ENCODE measurements at places on chromosomes 4 and X.
A peak's percentile ranks its signal among the peaks of the same experiment; 100 is the strongest.

DNA sequence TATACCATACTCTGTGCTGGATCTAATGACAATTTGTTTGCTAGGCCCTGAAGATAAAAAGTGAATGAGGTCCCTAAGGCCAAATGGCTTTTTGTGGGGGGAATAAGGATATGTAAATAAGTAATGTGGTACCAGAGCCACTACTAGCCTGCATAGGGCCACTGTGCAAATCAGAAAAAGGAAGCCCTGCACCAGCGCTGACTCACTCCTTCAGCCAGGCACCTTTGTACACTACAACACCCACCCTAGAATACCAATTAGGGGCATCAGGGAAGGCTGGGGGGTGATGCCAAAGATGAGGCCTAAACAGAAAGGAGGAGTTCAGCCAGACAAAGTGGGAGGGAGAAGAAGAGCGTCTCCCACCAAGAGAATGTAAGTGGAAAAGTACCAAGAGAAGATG, 122.2 kb downstream of the CAMK2D start:
- DNase-seq = no peak

- peak; percentile 50 for DNase-seq
Measured at GRCh38 chr4:1171311-1172227, 814 bp downstream of the SPON2 start.

DNA sequence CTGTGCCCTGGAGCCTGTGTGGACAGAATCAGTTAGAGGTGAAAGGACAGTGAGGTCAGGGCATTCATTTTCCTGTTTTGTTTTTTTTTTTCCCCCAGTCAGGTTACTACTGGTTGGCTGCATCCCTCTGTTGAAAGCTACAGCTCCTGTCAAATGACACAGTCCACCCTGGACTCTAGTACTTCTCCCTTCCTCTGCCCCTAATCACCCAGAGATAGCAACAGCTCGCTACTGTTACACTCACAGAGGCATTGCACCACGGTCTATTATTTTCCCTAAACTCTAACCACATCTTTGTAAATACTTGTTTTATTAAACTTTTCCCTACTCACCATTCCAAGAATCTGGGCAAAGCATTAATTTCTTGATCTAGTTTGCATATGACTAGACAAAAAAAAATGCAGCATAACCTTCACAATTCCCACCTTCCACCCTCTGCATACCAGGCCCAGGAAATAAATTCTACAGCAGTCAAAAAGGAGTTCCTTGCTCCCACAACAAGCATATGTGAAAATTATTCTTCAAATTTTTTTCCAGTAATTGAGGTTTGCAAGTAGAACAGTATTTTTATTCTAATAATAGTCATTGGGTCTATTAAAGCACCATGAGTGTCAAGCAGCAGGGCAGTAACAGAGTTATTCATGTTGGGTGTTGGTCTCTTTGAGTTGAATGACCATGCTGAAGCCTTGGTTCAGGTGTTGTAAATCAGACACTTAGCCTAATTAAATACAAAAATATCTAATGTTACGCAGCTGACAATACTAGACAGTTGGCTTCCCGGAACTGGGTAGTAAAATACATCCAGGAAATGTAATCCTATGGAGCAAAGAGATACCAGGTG, 329.2 kb downstream of the INPP4B start:
- no peak for DNase-seq

DNA sequence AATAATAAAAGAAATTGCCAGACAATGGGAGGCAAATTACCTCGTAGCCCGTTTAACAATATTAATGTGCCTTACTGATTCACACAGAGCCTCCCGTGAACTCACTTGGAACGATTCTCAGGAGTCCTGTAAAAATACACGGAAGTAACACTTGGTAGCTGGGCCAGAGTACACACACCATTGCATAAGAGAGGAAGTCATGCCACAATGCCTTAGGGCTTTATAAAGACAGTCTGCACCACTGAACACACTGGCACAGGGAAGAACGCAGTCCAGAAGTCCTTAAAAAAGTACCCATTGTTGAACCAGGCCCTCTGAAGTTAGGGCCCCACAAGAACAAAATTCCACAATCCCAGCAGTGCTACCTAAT, 15.1 kb downstream of the SLC2A9 start:
- no peak for DNase-seq

DNA sequence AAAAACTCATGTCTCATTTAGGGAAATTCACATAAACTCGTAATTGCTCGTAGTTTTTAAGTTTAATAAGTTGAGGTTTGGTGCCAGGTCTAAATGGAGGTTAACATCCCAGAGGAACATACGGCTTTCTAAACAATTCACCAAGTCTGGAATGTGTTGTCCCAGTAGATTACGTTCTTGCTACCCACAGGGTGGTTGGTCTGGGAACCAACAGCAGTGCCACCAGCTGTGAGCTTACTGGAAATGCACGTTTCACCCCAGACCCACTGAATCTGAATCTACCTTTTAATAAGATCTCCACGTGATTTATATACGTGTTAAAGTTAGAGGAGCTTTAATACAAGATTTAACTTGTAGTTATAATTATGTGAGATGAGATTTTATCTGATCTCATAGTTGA, 134.3 kb downstream of the BMPR1B start:
- DNase-seq = no peak

DNA sequence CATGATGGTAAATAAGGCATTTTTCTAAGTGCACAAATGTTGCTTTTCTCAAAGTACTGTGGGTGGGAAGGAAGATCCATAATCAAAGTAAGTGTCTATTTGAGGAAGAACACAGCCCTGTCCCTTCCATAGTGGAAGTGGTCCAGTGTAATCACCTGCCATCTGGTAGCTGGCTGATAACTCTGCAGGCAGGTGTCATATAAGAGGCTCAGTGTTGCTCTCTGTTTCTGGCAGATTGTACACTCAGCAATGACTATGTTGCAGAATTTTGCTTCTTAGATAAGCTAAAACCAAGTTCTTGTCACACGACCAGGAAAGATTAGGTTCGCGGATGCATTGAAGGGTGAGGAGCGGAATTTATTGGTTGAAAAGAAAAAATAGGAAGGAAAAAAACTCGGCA, 20.9 kb downstream of the SAGE1 start:
- no peak for DNase-seq

DNA sequence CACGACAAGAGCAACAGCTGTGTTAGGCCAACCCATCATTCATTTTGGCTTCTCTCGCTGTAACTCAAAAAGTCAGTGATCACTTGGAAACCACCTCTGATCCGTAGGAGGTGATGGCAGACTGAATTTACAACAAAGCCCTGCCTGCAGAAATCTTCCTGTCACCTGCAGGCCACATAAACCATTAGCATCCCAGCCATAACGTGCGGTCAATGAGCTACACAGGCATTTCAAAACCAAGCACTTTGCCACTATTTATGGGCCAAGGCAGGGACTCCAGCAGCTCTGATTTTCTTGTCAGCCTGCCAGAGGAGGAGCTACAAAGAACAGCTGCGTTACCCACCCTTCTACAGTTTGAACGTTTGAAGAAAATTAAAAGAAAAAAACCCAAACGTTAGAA, 228.1 kb upstream of the PPARGC1A start:
- DNase-seq = no peak

GRCh38 chrX:72060196-72060920, 71.4 kb downstream of the RTL5 start:
- DNase-seq = no peak

DNA sequence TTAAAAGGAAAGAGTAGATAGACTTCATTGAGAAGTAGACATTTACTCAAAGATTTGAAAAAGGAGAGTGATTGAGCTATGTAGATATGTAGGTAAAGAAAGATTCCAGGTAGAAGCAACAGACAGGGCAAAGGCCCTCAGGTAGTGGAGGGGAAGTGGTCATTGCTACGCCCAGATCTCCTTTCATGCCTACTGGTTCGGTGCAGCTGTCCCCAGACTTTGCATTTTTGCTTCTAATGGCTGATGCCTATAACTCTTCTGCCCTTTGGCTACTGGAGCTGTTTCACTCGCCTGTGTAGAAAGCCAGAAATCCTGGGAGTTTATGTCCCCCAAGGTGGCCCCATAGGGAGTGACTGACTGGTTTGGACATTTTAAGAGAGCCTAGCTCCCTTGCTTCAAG, 16.9 kb upstream of the ARMCX2 start:
- no peak for DNase-seq

- DNase-seq = no peak
Measured at GRCh38 chrX:50097071-50097470, 103.7 kb downstream of the AKAP4 start.

DNA sequence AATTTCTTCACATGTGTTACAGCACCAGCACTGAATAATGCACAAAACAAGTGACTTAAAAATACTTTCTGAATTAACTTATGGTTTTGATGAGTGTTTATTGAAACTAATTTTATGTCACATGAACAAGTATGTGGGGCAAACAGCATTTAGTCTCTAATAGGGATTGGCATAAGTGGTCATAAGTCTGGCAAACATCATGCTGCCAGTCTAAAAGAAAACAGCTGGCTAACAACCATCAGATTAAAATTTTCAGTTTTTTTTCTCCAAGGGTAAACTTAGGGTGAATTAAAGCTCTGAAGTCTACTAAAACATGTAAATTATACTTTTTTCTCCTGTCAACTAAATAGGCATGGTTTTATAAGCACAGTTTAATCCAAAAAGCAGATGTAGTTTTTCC, 1014.2 kb downstream of the FAT4 start:
- DNase-seq = no peak

DNA sequence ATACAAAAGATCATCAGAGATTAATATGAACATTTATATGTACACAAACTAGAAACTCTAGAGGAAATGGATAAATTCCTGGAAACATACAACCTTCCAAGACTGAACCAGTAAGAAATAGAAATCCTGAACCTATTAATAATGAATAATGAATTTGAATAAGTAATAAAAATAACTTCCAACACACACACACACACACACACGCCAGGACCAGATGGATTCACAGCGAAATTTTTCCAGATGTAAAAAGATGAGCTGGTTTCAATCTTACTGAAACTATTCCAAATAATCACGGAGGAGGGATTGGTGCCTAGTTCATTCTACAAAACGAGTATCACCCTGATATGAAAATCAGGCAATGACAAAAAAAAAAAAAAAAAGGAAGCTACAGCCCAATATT, 1095.0 kb downstream of the FAT4 start:
- no peak for DNase-seq

- peak; percentile 46 for DNase-seq
Measured at GRCh38 chrX:48531358-48531959, 8.1 kb upstream of the TBC1D25 start.

GRCh38 chr4:85860066-85860740, 385.3 kb downstream of the ARHGAP24 start:
- DNase-seq = no peak

- DNase-seq = no peak
Measured at GRCh38 chrX:13499736-13500135, 69.7 kb upstream of the EGFL6 start.

DNA sequence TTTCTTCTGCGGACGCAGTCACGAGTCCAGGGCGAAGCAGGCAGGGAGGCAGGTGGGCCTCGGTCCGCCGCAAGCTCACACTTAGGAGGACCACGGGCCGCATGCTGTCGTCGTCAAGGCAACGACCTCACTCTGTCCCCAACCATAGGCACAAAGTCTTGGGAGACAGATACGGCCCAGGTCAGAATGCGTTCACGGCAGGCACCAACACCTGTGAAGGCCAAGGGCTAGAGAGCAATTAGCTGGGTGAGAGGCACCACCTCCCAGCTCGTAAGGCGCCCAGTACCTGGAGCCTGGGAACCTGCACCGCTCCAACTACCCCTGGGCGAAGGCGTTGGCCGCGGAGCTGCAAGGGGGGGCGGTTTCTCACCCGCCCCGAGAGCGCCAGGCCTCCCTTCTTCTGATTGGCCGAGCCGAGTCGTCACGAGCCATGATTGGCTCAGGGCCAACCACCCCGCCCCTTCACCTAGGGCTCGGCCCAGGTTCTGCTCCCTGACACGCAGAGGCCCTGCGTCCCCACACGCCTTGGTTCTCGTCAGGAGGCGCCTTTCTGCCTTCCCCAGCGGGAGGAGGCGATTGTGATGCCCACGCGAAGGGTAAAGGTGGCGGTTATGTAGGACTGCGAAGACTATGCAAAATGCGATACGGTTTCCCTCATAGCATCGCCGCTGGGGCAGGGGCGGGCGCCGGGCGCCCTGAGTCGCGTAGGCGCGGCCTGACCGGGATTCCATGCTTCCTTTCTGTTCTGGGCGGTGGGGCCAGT, at the start of gene CDKL2:
Gene CDKL2, minus strand, starts transcription at position 355 of the 763 bp plus-strand sequence. CDS start 4,540 bp downstream, outside the sequence.
- peak; percentile 93 for DNase-seq

GRCh38 chrX:11458170-11458569, 165.0 kb downstream of the AMELX start:
- DNase-seq = no peak

DNA sequence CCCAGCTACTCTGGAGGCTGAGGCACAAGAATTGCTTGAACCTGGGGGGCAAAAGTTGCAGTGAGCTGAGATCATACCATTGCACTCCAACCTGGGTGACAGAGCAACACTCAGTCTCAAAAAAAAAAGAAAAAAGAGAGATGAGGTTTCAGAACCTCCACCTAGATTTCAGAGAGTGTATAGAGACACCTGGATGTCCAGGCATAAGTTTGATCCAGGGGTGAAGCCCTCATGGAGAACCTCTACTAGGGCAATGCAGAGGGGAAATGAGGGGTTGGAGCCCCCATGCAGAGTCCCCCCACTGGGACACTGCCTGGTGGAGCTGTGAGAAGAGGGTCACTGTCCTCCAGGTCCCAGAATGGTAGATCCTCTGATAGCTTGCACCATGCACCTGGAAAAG, 92.8 kb upstream of the HSD17B10 start:
- DNase-seq = no peak

- no peak for DNase-seq
Measured at GRCh38 chr4:62627141-62627540, 1427.0 kb downstream of the ADGRL3 start.

- DNase-seq = no peak
Measured at GRCh38 chrX:35380808-35381700, 417.1 kb upstream of the MAGEB16 start.

- no peak for DNase-seq
Measured at GRCh38 chr4:118799231-118799942, 36.5 kb downstream of the SEC24D start.

GRCh38 chr4:123304151-123304964, 92.2 kb upstream of the SPRY1 start:
- DNase-seq = no peak

DNA sequence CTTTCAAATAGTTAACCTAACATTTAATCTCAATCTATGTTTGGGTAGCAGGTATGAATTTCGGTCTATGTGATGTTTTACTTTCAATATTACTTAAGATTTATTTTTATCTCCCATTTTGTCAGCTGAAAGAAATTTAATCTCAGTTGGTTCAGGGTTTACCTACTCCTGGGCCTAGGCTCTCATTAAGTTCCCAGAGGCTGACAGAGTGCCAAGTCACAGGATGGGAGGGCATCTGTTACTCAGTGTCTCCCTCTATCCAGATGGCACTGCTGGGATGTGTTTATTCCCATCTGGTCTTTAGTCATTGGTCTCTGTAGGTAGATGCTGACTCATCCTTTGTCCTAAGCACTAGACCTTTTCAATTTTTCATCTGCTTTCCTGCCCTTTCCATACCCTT, 129.4 kb upstream of the ARSJ start:
- no peak for DNase-seq

DNA sequence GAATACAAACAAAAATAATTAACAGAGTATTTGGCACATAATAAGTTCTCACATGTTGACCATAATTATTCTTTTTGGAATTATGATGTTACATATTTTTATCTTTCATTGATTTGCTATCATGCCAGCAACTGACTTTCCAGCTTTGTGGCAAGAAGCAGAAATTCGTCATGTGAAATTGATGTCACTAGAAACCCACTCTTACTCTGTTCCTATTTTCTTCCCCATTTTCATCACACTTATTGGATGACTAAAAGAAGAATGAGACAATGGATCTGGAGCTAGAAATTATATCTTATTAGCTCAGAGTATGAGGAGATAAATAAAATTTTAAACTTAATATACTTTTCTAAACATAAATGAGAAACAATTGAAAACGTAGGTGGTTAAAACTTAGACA, 31.9 kb downstream of the EGF start:
- DNase-seq = no peak

Data from CD4-positive, alpha-beta T cell treated with Interleukin-4 for 4 hours (primary cell).